ENCODE measurements at places on chromosomes 2 and 18. TPM values are rescaled to one million over a fixed set of nuclear protein-coding genes. Genes with fewer than 3 reads are reported as not detected.

DNA sequence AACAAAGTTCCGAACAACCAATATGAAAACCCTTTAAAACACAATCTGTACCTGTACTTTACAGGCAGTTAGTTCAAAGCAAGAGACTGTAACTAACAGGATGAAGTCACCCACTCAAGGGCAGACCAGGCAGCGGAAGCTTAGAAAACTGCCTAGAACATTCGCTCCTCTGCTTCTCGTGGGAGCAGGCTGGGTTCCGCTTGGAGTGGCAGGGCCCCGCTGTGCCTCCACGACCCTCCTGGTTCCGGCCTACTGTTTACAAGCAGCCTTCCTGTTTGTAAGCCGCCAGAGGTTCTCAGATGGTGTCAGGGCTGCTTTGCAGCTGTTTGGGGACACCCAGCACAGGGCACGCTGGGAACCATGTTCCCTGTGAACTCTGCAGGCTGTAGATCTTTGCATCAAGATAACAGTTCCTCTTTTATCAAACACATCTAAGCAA lies 31.3 kb downstream of the CIB4 start:
- DNase-seq, result no peak

GRCh38 chr2:223870840-223871611 lies 33.6 kb upstream of the AP1S3 start:
- DNase-seq, result no peak

The INPP5D gene
- total RNA-seq, result 5.3 TPM

GRCh38 chr18:50849419-50849821 lies 29.5 kb upstream of the ME2 start:
- DNase-seq, result no peak

GRCh38 chr2:241514553-241514952 lies 6.2 kb upstream of the STK25 start:
- DNase-seq, result no peak

- DNase-seq, result no peak
Observed at GRCh38 chr2:109182426-109182825, 53.4 kb downstream of the SH3RF3 start.

DNA sequence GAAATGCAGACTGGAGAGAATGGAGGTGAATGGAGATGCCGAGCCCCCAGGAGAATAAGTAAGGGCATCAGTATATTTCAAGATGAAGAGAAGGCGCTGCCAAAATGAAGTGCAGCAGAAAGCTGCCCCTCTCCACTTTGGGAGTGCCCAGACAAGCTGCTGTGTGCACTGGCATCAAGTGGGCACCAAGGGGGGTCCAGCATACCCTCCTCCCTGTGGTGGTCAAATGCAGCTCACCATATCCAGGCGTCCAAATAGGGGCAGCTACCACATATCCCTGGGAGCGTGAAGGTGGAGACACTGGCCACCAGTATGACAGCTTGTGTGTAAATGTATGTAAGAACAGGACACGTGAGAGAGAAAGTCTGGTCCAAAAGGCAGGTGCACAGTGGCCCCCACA lies 236.6 kb downstream of the KLHL29 start:
- DNase-seq, result no peak

DNA sequence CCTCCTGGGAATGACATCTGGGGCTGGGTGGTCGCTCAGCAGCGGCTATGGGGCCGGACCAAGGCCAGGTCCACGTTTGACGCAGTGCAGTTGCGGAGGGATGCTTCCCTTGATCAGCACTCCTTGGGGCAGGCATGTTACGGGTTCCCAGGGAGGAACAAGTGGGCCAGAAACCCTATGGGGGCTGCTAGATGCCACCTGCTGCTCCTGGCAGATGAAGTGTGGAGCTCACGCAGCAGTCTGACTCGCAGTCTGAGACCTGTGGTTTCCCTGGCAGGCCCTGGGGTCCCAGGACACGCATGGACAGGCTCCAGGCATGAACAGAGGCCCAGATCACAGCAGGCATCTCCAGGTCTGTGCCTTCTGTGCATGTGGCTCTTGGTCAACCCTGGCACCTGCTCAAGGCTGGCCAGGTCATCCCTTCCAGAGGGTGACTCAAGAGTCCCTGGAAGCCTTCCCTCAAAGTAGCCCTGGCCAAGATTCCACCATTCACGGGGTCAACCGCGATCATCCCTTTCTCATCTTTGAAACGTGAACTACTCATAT lies 20.0 kb downstream of the KCNF1 start:
- DNase-seq, result no peak

- no peak for DNase-seq
Observed at GRCh38 chr2:124530203-124530602, 505.1 kb downstream of the CNTNAP5 start.

DNA sequence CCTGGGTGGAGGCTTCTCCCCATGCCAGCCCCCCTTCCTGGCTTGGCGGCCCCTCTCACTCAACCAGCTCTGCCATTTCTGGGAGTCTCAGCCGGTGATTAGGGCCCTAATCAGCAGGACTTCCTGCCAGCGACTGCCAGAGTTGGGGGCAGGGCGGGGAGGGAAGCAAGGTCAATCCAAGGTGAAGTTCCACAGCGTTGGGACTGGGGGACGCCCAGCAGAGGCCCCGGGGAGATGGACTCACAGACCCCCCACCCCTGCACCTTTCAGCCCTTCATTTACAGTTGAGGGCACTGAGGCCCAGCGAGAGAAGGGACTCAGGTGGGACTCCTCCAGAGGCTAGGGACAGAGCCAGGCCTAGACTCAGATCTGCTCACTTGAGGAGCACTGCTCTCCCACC lies 65.3 kb downstream of the TNS1 start:
- DNase-seq, result peak; percentile 62

The ERBB4 gene
- 0.02 TPM for total RNA-seq

GRCh38 chr2:20573620-20574422 lies 77.1 kb downstream of the HS1BP3 start:
- DNase-seq, result no peak

The LYG2 gene
- not detected for total RNA-seq

GRCh38 chr2:46988733-46989481 lies 73.3 kb upstream of the MCFD2 start:
- DNase-seq, result no peak

The LYPD6 gene
- total RNA-seq, result 0.04 TPM

GRCh38 chr2:198385326-198385725 lies 580.9 kb downstream of the PLCL1 start:
- DNase-seq, result no peak

DNA sequence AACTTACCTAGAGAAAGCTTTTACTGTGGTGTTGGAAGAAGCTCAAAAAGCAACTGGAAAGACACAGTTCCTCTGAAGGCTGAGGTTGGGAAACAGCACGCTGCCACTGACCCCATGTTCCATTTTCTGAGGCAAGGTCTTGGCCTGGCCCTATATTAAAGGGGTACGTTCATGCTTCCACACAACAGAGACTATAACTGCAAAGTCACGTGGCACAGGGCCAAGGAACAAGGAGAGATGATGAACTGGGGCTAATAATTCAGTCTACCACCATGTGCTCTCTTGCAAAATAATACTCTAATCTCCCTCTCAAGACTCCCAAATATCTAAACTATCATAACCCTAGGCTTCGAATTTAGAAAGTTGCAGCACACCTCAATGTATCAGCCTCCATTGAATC lies 381.6 kb downstream of the DSEL start:
- DNase-seq, result no peak

- no peak for DNase-seq
Observed at GRCh38 chr2:86382108-86382507, 44.7 kb upstream of the REEP1 start.

The SETBP1 gene
- 16.4 TPM for total RNA-seq

GRCh38 chr18:77395953-77396352 lies 146.3 kb downstream of the GALR1 start:
- DNase-seq, result no peak

DNA sequence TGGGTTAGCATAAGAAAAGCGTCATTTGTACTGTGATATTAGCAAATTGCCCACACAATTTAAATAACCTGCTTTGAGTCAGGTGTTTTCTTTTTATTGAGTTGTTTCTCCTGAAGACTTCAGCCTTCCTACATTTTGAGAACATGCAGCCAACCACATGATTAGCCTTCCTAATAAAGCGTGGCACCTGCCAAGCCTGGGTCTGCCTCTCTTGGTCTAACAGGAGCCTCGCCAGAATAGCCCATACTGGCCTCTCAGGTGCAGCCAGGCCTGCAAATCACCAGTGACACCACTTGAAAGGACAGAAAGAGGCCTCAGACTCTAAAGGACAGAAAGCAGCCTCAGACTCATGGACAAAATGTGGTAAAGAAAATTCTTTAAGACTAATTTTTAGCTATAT lies 653.8 kb downstream of the BCL11A start:
- DNase-seq, result no peak

- DNase-seq, result peak; percentile 69
Observed at GRCh38 chr2:72137498-72138010, 10.1 kb downstream of the CYP26B1 start.

DNA sequence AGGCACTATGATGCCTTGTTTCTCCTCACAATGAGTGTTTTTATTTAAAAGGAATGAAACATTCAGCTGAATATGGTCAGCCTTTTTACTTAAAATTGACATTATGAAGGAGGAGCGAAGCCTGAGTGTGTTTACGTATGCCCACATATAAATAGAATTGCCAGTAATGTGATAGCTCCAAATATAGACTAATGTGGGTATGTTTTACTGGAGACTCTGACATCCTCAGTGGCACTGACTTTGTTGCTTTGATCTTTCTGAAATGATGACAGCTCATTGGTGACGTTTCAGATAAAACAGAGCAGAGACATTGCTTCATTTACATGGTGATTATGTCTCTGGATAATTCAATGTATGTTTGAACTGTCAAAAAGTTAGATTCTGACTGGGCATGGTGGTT lies 167.0 kb downstream of the MGAT5 start:
- no peak for DNase-seq

The CDH19 gene
- total RNA-seq, result 1.8 TPM

DNA sequence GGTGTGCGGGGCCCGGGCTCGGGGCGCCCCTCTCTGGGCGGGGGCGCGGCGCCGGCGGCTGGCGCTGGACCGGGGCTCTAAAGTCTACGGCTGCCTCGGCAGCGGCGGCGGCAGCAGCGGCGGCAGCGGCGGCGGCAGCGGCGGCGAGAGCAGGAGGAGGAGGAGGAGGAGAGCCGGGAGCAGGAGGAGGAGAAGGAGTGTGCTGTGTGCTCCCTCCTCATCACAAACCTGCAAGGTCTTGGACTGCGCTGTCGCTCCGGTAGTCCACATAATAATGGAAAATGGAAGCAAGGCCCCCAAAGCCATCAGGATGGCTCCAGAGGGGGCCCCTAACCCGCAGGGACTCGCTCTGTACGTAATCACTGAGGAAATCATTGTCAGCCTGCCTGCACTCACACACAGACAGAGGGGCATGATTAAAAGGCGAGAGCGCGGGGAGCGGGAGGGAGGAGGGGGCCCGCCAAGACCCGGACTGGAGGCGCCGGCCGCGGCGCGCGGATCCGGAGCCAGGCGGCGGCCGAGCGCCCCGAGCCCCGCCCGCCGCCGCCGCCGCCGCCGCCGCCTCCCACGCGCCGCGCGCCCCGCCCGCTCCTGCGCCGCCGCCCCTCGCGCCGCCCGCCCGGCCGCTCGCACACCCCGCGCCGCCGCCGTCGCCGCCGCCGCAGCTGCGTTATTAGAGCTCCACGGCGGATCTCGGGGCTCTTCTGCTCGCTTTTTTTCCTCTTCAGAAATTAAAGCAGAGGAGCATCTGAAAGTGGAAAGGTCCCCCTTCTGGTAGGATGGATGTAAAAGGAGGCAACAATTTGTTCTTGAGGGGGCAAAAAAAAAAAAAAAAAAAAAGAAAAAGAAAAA lies at the start of gene ZNF521:
Gene ZNF521, minus strand, starts transcription at position 390 of the 852 bp plus-strand sequence. CDS start 1,220 bp downstream, outside the sequence.
- DNase-seq, result peak; percentile 72

DNA sequence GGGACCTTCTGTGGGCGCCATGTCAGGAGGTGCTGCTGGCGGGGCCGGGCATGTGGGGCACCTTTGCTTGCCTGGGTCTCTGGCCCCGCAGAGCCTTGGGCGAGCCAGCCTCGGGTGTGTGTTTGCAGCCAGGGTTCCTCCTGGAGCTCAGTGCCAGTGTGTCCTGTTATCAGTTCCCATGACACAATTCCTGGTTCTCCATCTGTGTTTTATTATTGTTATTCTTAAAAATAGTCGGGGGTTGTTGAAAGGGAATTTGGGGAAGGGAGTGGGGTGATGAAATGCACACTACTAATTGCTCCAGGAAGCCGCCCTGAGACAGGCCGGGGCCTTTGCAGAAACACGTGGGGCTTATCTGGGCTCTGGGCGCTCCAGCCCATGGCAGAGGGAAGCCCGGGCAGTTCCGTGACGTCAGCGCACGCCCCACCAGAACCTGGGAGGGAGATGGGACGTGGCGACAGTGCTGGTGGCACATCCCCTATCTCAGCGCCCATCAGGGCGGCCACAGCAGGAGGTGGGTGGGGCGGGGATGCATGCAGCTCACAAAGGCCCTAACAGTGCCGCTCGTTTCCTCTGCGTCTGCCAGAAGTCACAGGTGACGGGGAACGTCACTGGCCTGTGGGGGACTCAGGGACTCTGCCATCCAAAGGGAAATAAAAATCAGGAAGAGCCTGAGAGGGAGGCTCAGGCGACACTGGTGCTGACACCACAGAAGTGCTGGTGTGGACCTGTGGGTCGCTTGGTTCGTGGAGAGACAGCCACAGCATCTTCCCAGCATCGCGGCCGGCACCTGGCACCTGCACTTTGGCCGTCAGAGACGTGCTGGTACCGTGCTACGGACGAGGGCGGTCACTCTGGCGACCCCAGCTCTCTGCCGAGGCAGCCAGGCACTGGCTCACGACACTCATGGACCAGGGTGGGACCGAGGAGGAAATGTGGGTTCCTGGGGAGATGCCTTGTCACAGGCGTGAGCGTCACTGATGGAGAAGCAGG lies 131.0 kb downstream of the NFATC1 start:
- DNase-seq, result peak; percentile 42

DNA sequence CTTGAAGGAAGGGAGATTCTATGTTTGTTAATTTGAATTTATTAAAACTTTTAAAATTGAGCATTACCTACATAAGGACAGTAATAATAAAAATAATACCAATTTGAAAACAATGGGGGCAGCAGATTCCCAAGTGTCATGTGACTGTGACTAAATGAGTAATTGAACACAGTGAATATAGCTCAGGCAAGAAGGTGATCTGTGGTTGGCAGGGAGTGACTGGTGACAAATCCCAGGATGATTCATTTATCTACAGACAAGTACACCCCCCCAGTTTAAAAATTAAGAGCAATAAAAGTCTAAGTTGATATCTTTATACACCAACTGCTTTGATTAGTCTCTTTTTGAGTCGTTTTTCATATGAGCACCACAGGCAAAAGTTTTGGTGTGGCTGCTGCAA lies 299.5 kb downstream of the ARHGAP15 start:
- DNase-seq, result no peak
